ENCODE measurements at places on chromosomes 3 and 15.

DNA sequence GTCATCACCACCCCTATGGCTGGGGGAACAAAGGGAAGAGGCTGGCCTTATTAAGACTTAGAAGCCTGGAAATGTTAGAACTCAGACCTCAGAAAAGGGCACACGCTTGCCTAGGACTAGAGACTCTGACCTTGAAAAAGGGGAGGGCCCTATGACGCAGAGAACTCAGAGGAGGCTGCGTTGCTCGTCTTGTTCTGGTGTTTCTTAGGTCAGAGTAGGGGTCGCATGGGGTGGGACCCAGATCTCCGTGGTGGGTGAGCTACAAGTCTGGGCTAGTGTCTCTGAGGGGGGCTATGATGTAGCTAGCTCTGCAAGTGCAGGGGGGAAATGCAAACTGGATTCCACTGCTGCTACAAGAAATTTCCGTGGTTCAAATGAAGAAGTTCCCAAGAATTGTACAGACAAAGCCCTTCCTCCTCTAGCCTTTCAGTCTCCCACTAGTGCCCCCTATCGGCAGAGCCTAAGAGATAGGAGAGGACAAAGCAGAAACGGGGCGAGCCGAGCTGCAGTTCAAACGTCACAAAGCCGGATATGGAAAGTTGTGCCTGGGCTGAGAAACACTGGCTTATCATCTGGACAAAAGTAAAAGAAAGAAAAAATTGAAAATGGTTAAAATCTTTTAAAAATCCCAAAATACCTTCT, 392.9 kb upstream of the ROBO2 start:
- no peaks in the 10 kb centered on the region for H3K36me3 ChIP-seq
- DNase-seq = no peak
- H3K4me1 ChIP-seq = no peaks in the 10 kb centered on the region
- no peaks in the 10 kb centered on the region for H3K27me3 ChIP-seq

GRCh38 chr15:57919754-57920153, 145.8 kb downstream of the ALDH1A2 start:
- H3K27ac ChIP-seq = no peak overlapping the region
- no peak overlapping the region for H3K4me3 ChIP-seq
- no peaks in the 10 kb centered on the region for H3K27me3 ChIP-seq

GRCh38 chr15:85763157-85763556, 31.6 kb downstream of the KLHL25 start:
- no peak for DNase-seq
- no peaks in the 10 kb centered on the region for H3K27me3 ChIP-seq
- no peak overlapping the region for H3K27ac ChIP-seq
- H3K4me1 ChIP-seq = no peaks in the 10 kb centered on the region

DNA sequence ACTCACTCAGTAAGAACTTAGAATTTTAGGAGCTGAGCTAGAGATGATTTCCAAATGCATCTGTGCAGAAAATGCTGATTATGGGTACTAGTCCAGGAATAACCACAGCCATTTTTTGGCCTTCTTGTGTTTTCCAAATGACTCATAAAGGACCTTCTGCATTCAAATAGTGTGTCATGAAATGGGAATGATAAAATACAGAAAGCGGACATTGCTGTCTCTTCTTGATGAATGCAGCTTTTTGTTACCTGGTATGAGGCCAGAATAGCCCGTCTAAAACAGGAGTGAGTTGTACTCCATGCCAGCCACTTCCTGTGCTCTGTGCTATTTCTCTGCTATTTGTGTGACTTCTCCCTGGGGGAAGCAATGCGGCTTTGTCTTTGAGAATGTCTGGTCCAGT, 20.5 kb upstream of the FRMD5 start:
- no peaks in the 10 kb centered on the region for H3K36me3 ChIP-seq
- no peak overlapping the region for H3K4me3 ChIP-seq
- no peaks in the 10 kb centered on the region for H3K27me3 ChIP-seq
- no peak for DNase-seq
- no peak overlapping the region for H3K27ac ChIP-seq

GRCh38 chr3:47015151-47015550, 35.7 kb downstream of the NBEAL2 start:
- peaks cover 20% of the 10 kb centered on the region for H3K36me3 ChIP-seq
- no peak overlapping the region for H3K4me3 ChIP-seq
- no peak for DNase-seq
- peaks cover 2% of the 10 kb centered on the region for H3K4me1 ChIP-seq
- H3K27ac ChIP-seq = no peak overlapping the region
- no peaks in the 10 kb centered on the region for H3K27me3 ChIP-seq

GRCh38 chr3:180036092-180036670, 556 bp downstream of the PEX5L start:
- peaks cover 37% of the 10 kb centered on the region for H3K27me3 ChIP-seq
- H3K36me3 ChIP-seq = no peaks in the 10 kb centered on the region
- H3K27ac ChIP-seq = no peak overlapping the region
- DNase-seq = no peak

All from tibial artery (tissue), 4 donors.